ENCODE measurements at places on chromosomes 11 and 22. TPM values are rescaled to one million over a fixed set of nuclear protein-coding genes. Genes with fewer than 3 reads are reported as not detected.

Gene KRTAP5-7
- total RNA-seq: not detected

Gene GGT1
- total RNA-seq: 4.6 TPM

GRCh38 chr11:34648036-34648435, 27.1 kb downstream of the EHF start:
- DNase-seq: no peak

DNA sequence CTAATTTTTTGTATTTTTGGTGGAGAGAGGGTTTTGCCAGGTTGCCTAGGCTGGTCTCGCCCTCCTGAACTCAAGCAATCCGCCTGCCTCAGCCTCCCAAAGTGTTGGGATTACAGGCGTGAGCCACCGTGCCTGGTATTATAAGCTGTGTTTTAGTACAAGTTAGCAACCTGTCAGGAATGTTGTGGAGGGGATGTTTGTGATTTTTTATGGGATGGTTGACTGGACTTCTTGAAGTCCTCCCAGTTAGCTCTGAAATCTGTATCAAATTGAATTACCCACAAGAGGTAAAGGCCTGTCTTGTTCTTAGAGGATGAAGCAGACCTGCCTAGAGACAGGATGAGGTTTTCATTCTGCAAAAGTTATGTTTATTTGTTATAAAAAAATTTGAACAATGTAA, 34.1 kb upstream of the IL18BP start:
- DNase-seq: no peak

- DNase-seq: no peak
These were observed 1465.0 kb downstream of the TBC1D22A start for GRCh38 chr22:48227341-48228018.

Gene OR52A1
- total RNA-seq: 0.03 TPM

GRCh38 chr11:118186346-118187107, 10.1 kb upstream of the SCN2B start:
- DNase-seq: no peak

GRCh38 chr11:119995730-119996491, 142.0 kb downstream of the TRIM29 start:
- no peak for DNase-seq

DNA sequence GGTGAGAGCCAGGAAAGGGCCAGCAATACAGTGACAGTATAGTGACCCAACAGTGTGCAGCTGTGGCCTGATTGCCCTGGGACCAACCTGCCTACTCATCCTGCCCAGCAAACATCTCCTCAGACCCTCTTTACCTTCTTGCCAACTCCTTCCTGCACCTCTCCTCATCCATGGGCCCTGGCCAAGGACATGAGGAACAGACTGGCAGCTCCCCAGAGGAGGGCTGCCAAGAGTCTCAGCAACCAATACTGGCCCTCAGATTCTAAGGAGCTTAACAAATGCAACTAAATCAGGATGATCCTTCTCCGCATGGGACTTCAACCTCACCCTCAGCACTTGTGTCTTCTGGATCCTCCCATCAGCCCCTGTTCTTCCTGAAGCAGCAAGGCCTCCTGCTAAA, 77.0 kb downstream of the RPL27A start:
- no peak for DNase-seq

GRCh38 chr11:61484541-61484940, 24.0 kb upstream of the LRRC10B start:
- no peak for DNase-seq

Gene CSRP3
- not detected for total RNA-seq

Gene OR10D3
- 0.67 TPM for total RNA-seq

- no peak for DNase-seq
These were observed 18.1 kb upstream of the ELF5 start for GRCh38 chr11:34531663-34532062.

DNA sequence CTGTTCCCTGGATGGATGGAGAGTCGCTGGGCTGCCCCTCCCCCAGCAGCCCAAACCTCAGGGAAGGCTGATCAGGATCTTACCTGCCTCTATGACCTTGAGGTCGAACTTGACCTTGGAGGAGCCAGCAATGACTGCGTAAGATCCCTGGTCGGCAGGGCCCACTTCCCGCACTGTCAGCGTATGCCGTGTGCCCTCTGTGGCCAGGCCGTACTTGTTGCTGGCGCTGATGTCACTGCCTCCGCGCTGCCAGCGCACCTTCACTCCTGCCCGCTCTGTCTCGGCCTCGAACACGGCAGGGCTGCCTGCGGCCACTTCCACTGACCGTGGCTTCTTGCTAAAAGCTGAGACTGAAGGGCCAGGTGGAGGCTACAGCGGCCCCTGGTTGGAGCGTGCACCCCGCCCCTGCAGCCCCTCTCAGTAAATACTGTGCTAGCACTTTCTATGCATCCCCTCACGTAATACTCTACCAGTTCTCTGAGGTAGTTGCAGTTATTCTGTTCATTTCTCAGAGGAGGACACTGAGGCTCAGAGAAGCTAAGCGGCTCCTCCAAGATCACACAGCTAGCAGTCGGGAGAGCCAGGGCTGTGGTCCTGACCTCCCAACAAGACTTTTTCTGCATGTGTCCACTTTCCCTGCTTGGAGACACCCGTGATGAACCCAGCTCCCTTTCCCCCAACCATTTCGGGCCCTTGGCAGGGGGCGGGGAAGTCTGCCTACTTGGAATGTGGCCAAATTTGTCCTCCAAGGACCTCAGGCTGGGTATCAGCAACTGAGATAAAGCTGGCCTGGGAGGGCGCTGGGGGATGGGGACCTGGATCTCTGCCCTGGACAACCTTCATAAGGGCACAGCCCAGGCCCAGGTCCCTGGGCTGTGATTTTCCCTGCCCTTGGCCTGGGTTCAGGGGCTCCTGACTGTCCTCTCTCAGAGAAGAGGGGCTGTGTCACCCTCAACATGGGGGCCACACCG, 1.1 kb downstream of the MYBPC3 start:
- DNase-seq: no peak

Gene CALCB
- total RNA-seq: 0.28 TPM

DNA sequence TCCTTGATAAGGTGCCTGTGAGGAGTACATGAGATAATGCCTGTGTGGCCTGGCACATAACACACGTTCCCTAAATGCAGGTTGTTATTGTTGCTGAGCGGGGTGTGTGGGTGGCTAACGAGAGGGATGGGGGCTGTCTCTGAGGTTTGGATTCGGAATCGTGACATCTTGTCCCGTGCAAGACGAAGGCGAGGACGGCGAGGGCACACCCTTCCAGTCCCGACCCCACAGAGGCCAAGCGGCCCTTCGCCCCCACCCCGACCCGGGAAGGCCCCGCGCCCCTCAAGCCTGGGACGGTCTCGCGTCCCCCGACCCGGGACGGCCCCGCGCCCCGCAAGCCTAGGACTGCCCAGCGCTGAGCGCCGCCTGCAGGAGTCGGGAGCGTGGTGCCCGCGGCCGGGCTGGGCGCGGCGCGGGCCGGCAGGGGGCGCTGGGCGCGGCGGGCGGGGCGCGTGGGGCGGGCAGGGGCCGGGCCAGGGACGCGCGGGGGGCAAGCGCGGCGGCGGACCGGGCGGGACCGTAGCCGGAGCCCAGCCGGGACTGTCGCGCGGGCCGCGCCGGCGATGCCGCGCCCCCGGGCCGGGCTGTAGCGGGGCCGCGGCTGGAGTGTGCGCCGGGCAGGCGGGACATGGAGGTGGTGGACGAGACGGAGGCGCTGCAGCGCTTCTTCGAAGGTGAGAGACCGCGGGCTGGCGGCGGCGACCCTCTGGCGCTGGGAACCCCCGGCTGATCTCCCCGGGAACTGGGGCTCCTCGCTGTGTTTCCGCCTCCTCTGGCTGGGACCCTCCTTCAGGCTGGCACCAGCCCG, at the start of gene MYRF:
MYRF (plus strand) TSS at position 520 of the 808 bp plus-strand sequence; CDS start at position 629, 109 bp downstream.
- peak; percentile 84 for DNase-seq

Gene FAM118B
- 48.1 TPM for total RNA-seq

- no peak for DNase-seq
These were observed 666 bp downstream of the SLC25A18 start for GRCh38 chr22:17563936-17564391.

DNA sequence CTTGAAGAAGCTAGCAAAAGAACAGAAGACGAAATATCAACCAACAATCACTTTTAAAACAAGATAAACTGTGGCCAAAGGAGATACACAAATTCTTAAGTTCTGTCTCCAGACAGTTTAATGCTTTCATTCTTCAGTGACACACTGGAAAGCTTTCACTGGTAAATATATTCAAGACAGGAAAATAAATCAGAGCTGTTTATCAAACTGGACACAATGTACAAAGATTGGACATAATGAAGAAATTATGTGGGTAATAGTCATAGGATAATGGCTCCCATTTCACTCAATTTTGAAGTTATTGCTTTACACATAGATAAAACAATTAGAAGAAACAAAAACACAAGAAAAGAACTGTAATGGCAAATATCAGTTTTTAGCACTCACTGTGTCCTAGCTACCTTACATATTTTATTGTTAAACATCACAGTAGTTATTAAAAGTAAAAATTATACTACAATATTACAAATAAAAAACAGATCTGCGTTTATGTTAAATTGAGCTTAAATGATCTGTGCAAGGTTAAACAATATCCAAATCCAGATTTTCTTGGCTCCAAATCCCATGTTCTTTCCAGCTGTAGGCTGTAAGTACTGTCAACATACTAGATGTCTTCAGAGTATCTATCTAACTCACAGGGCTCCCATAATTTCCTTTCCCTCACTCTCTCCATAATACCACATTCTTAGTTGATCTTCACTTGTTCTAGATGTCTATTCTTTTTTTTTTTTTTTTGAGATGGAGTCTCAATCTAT, 38.6 kb upstream of the NOX4 start:
- no peak for DNase-seq

Gene ART1
- total RNA-seq: not detected

GRCh38 chr11:77580712-77581337, 8.9 kb upstream of the AQP11 start:
- no peak for DNase-seq

GRCh38 chr22:32478994-32479393, 4.4 kb downstream of the FBXO7 start:
- no peak for DNase-seq

Gene B3GAT3
- 32.8 TPM for total RNA-seq

Gene EMID1
- total RNA-seq: 25.5 TPM

Gene RAG2
- total RNA-seq: not detected

DNA sequence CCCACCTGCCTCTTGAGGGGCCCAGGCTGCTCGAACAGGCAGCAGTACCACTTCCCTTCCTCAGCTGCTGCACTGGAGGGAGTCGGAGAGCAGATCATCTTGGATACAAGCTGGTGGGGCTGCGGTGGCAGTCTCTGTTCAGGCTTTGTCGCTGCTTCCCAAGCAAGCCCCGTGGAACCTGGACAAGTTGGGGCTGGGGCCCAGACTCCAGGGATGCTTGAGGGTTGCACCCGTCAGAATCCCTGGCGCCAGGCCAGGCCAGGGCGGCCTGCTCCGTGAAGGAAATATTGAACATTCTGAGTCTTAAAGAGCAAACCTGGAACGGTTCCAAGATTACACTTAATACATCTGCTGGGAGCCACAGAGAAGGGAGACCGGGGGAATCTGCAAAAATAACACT, 310.1 kb upstream of the SORL1-AS1 start:
- DNase-seq: no peak

DNA sequence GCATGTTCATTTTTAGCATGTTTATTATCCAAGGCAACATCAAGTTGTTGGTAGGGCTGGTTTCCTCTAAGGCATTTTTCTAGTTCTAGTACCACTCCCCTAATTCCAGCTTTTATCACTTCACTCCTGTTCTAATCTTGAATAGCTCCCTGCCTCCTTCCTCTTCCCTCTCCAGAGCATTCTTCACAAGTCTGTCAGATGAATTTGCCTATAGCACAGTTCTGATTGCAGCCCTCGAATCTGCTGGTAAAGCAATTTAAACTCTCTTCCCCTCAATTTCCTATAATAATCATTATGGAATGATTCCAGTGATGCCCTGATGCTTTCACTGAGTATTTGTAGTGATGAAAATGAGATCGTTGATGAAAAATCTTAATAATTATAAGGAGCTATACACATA, 43.3 kb downstream of the CLMP start:
- no peak for DNase-seq

Gene UBASH3B
- total RNA-seq: 43.3 TPM

Gene TMPRSS4
- total RNA-seq: not detected

Gene TRIM77
- total RNA-seq: not detected

Gene SLCO2B1
- 3.5 TPM for total RNA-seq

Gene CCDC15
- total RNA-seq: 2.4 TPM

DNA sequence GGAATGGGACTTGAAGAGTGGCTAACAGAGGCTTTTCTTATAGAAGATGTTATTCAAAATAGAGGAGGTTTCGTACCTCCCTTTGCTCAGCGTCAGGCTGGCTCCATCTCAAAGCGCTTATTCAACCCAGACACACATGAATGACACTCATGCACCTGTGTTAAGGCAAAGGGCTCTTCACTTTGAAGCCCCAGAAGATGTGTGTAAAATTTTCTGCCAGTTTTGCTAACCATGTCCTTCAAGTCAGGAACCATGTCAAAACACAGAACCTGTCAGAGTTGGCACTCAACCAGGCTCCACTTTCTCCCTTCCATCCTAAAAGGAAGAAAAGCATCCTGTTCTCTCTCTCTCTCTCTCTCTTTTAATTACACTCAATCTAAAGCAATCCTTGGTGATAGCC, 352.8 kb upstream of the NARS2 start:
- DNase-seq: no peak

Gene FAM111A
- total RNA-seq: 30.8 TPM

DNA sequence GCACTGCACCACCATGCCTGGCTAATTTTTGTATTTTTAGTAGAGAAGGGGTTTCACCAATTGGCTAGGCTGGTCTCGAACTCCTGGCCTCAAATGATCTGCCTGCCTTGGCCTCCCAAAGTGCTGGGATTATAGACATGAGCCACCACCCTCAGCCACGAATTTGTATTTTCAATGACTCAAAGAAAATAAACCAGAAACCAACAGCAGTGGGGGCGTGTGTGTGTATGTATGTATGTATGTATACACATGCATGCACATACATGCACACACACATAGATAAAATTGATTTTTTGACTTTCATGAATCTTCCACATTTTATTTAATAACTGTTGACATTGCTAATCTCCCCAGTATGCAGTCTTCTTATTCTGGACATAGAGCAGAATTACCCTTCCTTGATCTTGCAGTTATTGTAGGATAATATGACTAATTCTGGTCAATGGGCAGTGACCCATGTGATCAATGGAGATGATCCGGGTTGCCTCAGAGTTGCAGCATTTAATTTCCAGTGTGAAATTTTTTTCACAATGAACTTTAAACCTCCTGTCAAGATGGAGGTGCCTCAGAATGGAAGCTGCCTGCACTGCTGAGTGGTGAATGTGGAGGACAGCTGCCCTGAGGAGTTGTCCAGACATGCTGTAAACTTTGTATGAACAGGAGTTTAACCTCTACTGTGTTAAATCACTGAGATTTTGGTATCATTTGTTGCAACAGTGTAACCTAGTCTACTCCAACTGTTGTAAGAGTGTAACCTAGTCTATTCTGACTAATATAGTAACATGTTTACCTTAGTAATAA, 12.8 kb upstream of the PTPN5 start:
- DNase-seq: no peak

DNA sequence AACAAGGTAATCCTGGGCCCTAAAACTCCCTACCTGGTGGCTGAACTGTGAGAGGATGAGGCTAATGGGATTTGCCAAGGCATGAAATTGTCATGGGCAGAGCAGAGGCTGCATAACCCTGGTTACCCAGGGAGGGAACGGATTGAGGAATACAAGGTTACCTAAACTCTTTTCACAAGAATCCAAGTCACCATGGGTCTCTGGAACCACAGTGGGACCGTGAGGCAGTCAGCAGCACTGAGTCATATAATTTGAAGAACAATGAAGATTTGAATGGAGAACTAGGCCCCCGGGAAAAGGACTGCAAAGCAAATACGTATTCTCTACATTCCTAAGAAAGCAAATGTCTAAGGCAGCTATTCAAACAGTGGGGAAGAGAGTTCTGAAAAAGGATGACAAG, 19.8 kb downstream of the CAT start:
- no peak for DNase-seq

Gene GPHA2
- total RNA-seq: not detected

GRCh38 chr11:76553554-76554476, 109.0 kb downstream of the EMSY start:
- DNase-seq: no peak

All from endothelial cell (in vitro differentiated cells).